Right renal cortex interstitium (tissue), 3 donors: ENCODE measurements at places on chromosomes 2 and 18. TPM values are rescaled to one million over a fixed set of nuclear protein-coding genes. Genes with fewer than 3 reads are reported as not detected.

GRCh38 chr2:215969131-215969841 lies 44.1 kb downstream of the MREG start:
- no peak for DNase-seq

- no peak for DNase-seq
These were observed 26.5 kb downstream of the SLC4A5 start for GRCh38 chr2:74316627-74317295.

DNA sequence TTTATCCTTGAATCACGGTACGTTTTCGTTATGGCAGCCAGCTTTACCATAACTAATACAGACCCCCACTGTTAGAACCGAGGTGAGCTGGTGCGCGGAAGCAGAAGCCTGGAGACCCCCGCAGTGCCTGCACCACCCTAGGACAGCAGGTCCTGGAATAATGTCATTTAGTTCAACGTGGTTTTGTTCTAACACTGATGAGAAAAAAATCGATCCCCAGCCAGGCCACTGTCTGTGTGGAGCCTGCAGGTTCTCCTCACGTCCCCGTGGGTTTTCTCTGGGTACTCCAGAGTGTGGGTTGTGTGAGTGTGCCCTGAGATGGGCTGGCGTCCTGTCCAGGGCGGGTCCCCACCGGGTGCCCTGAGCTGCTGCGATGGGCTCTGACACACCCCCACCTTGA lies 69.9 kb upstream of the ST3GAL5 start:
- DNase-seq: no peak

DNA sequence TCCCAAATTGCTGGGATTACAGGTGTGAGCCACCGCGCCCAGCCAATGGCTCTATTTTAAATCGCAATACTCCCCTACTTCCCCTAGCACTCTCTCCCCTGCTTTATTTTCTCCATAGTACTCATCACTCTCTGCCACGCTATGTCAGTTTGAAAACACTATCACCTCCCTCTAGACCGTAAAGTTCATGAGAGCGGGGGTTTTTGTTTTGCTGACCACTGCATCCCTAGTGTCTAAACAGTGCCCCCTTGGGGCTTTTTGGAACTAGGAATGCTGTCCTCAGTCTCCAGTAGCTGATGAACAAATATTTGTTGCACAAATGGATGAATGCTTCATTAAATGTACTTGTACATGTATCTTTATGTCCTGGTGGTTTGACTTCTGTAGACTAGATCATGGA lies 44.1 kb downstream of the ATOH8 start:
- DNase-seq: no peak

DNA sequence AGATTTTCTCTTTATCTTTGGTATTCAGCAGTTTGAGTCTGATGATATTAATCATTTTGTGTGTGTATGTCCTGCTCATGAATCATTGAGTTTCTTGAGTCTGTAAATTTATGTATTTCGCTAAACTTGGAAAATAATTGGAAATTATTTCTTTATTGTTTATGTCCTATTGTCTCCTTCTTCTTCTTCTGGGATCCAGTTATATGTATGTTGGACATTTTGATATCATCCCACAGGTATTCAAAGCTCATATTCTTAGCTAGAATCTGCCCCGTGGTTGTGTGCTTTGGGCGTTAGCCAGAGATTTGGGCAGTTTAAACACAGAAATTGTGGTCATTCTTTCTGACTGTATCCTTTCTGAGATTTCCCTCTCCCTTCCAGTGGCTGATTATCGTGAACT lies 243.0 kb upstream of the SPRED2 start:
- DNase-seq: no peak

DNA sequence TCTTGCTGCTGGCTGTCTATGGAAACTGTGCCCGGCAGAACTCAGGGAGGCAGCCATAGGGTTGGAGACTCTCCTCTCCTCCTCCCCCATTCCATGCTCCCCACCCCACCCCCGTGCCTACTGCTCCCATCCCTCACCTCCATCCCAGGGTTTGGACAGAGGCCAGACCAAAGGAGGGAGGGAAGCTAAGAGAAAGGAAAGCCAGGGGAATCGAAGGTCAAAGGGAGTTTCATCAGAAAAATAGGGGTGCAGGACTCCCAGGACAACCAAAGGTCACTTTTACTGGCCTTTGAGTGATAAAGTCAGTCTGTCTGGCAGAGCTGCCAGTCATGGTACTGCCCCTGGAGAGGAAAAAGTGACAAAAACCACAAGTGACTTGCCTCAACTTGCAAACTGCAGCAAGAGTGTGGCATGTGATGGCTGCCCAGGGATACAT lies 187.3 kb upstream of the CTAGE1 start:
- no peak for DNase-seq

DNA sequence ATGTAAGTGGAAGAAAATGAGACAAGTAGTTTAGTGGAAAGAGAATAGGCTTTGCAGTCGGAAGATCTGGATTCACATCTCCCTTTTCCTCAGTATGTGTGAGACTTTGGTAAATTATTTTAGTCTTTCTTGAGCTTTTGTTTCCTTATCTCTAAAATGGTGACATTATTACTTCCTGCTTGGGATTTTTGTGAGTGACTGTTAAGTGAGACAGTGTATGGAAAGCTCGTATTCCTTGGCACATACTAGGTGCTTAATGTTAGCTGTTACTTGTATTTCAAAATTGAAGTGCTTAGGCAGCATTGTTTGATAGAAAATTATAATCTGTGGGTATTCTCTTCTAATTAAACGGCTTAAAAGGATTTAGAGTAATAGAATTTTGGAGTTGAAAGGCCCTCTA lies 2.0 kb downstream of the ZNF638 start:
- DNase-seq: no peak

GRCh38 chr18:2992995-2993877 lies 19.7 kb downstream of the LPIN2 start:
- no peak for DNase-seq

GRCh38 chr2:239792405-239793084 lies 232.6 kb downstream of the NDUFA10 start:
- DNase-seq: no peak

DNA sequence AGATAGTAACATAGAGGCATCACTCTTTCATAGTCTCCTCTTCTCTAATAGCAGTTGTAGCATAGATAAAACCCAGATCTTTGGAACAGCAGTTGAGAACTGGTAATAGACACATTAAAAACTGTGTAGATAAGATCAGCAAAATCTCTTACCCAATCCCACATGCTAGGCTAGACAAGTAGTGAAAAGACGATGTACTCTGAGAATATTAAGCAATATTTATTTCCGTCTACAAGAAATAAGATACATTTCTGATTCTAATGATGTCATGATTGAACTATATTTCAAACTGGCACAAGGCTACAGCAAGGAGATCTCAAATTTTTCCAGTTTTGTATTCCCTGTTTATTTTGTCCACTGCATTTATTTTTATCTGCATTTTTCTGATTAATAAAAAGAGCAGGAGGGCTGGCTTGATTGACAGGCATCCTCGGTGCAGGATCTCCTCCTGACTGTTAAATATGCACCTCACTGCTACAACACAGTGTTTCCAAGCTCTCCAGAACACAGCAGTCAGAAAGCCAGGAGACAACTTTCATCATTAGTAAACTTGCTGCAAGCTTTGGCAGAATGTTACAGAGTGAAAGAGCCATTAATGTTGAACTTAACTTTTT lies 73.3 kb upstream of the ATIC start:
- no peak for DNase-seq

- no peak for DNase-seq
These were observed 30.3 kb upstream of the PDK1 start for GRCh38 chr2:172525601-172526000.

DNA sequence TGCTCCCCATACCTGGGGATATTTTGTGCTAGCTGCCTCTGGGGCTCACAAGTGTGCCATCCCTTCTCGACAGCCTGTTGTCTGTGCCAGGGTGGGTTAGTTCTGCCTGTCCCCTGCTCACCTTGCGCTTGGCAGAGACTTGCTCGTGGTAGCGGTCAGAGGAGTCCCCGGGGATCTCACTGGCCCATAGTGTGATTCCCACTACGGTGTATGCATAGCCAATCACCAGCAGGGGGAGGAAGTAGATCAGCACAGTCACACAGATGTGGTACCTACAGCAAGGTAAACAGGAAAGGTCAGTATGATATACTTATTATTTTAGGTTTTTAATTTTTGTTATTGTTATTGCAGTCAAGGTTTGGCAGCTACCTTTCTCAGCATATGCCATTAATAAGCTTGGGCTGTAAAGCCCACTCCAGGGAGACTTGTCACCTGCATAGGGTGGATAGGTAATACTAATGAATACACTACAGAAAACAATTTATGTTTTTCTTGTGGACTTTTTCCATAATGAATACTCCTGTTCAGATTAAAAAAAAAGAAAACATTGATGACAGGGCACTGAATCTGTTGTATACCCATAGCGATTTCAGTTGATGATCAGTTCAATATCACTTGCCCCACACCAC lies 95.2 kb downstream of the POLE4 start:
- no peak for DNase-seq

DNA sequence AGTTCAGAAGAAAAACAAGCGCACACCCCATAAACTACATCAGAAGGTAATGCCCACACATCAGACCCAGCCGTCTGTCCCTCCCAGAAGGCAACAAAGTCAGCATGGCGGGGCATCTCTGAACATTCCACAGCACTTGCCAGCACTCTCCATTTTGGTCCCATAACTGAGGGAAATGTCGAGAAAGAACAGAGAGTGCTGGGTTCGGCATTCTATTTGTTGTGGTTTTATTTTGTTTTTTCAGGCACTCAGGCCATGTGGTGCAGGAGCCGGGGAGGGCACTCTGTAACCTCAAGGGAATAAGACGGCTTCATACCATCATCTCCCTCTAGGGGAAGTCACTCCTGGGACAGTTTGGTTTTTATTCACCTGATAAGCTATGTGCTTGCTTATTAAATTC lies 156.0 kb downstream of the SEPTIN10 start:
- no peak for DNase-seq

GRCh38 chr2:138823666-138824065 lies 43.5 kb upstream of the NXPH2 start:
- DNase-seq: no peak

DNA sequence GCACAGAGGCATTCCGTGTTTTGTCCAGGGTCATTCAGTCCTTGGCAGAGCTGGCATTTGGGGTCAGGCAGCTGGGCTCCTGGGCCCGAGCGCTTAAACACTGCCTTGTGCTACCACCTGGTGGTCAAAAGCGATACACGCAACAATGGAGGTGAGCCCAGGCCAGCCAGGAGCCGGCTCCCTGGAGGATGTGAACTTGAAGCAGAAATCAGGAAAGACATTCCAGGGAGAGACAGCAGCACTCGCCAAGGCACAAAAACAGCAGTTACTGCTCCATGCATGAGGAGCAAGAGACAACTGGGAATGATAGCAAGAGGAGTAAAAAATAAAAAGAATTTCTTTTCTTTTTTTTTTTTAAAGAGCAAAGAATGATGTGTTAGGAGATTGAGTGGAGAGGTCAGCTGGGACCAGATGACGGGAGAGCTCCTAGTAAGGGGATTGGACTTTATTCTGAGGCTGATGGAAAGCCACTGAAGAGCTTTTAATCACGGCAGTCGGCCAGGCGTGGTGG lies 20.7 kb downstream of the SCYGR8 start:
- DNase-seq: peak; percentile 60

- no peak for DNase-seq
These were observed 394 bp downstream of the SCYGR3 start for GRCh38 chr2:227614246-227614645.

DNA sequence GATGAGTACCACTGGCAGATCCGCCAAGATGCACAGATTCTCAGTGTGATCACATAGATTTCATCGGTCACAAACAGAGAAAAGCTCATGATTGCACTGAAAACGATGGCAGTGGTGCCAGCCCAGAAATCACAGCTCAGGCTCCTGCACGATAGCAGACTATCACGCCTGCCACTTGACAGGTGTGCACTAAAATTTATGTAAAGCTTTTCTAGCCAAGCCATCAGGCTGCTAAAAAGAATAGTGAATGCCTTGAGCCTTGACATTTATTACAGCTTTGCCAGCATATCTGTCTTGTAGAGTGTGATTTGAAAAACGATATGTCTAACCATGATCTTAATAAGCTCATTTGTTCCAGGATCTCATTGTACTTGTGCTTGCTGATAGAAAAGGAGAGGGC lies 409.5 kb upstream of the CWC22 start:
- DNase-seq: no peak

GRCh38 chr2:226934546-226935201 lies 98.8 kb downstream of the RHBDD1 start:
- no peak for DNase-seq

Gene THSD7B
- polyA plus RNA-seq: 5.8 TPM

Gene CNTNAP5
- not detected for polyA plus RNA-seq

Gene GLI2
- 8.1 TPM for polyA plus RNA-seq

Gene ALKAL2
- 4.4 TPM for polyA plus RNA-seq

Gene PCARE
- 0.43 TPM for polyA plus RNA-seq

Gene PPP1CB
- polyA plus RNA-seq: 178 TPM

Gene HOXD13
- 0.14 TPM for polyA plus RNA-seq
